Type B pancreatic cell (in vitro differentiated cells): ENCODE measurements at places on chromosomes 5 and 9. TPM values are rescaled to one million over a fixed set of nuclear protein-coding genes. Genes with fewer than 3 reads are reported as not detected.

DNA sequence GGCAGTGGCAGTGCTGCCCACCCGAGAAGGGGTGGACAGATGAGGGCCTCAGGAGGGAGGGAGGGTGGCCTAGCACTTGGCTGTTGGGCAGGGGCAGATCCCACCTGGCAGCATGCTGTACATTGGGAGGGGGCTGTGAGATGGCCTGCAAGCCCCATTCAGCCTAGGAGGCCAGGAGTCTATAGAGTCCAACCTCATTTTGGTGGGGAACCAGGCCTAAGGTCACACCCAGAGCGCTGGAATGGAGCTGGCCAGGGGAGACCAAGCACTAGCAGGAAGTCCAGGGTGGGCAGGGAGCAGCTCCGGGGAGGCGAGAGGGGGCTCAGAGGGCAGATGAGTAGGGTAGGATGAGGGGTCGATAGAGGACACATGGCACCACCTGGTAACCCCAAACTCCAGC lies 22.9 kb downstream of the TRIM14 start:
- no peak for DNase-seq
- H3K27me3 ChIP-seq = peaks cover 3% of the 10 kb centered on the region
- peaks cover 13% of the 10 kb centered on the region for H3K4me1 ChIP-seq
- no peak overlapping the region for H3K27ac ChIP-seq

GRCh38 chr5:7518947-7519560 lies 123.1 kb downstream of the ADCY2 start:
- H3K36me3 ChIP-seq = peaks cover 11% of the 10 kb centered on the region
- no peaks in the 10 kb centered on the region for H3K4me1 ChIP-seq
- no peak overlapping the region for H3K27ac ChIP-seq
- no peak overlapping the region for H3K4me3 ChIP-seq
- DNase-seq = no peak

GRCh38 chr5:67983251-67984110 lies 232.1 kb upstream of the PIK3R1 start:
- no peak overlapping the region for H3K4me3 ChIP-seq
- DNase-seq = no peak
- H3K4me1 ChIP-seq = peaks cover 4% of the 10 kb centered on the region

- peaks cover 7% of the 10 kb centered on the region for H3K27me3 ChIP-seq
- H3K27ac ChIP-seq = no peak overlapping the region
- H3K4me3 ChIP-seq = no peak overlapping the region
- H3K4me1 ChIP-seq = peaks cover 20% of the 10 kb centered on the region
- no peak for DNase-seq
Observed at GRCh38 chr9:108546215-108546614, 309.6 kb downstream of the ACTL7B start.

DNA sequence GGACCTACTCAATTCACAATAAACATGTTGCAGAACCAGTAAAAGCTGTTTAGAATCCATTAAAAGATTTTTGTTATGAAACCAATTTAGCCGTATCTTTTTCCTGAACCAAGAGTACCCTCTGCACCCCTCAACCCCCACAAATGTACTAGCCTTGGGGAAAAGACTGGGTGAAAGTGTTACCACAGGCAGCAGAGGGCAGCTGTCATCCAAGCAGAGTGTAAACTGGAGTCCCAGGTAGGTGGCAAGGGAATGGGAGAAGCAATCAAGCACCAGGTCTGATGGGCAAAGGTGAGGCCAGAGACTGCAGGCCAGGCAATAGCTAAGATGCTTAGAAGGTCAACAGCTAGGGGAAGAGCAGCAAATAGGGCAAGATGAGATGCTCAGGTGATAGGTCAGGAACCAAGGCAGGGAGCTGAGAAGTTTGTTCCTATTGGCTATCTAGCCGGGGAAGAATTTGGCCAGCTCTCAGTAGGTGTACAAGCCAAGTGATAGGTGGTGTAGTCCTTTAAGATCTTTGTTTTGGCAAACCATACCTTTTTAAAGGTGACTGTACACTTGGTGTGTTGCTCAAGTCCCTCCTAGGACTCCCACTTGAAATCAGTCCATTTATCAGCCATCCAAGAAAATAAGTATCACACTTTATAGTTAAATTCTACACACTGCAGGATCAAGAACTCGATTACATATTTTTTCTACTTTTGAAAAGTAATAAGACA lies 77.8 kb upstream of the CCDC112 start:
- no peak overlapping the region for H3K4me3 ChIP-seq
- no peaks in the 10 kb centered on the region for H3K4me1 ChIP-seq
- DNase-seq = no peak
- no peaks in the 10 kb centered on the region for H3K27me3 ChIP-seq
- no peak overlapping the region for H3K27ac ChIP-seq

DNA sequence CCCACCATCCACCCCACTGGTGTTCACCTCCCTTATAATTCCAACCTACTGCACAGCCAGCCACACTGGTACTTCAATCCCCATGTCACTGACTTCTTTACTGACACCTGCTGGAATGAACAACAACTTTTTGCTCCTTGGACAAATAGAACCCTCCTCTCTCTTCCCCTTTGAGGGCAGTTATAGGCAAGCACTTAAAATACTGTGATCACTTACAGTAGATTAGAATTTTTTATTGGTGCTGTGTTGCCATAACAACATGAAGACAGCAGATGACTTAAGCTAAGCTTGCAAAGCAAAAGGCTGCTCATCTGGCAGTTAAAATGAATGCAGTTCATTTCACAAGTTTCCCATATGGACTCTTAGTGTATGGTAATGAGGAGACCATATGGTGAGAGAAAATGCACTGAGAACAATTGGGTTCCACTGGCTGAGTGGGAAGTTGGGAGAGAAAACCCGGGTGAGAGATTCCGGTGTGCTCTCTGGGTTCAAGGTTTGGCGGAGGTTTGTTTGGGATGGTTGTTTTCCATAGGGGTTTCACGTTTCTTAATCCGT lies 374.3 kb downstream of the EBF1 start:
- no peak overlapping the region for H3K4me3 ChIP-seq
- peaks cover 13% of the 10 kb centered on the region for H3K27me3 ChIP-seq
- H3K36me3 ChIP-seq = peaks cover 13% of the 10 kb centered on the region

DNA sequence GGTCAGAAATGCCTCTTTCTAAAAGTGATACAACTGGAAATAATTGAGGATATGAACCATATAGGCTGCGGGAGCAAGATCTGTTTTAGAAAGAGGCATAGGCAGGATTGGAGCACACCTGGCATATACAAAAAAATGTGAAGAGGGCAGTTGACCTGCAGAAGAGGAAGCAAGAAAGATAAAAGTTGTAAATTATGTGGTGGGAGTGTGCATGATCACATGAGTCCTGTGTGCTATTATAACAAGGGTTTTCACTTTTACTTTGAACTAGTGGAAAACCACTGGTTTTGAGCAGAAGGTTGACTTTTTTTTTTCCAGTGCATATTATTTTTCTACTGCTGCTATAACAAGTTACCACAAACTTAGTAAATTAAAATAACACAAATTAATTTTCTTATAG lies 489.3 kb downstream of the ANXA1 start:
- H3K4me1 ChIP-seq = no peaks in the 10 kb centered on the region
- no peaks in the 10 kb centered on the region for H3K36me3 ChIP-seq
- H3K27ac ChIP-seq = no peak overlapping the region
- no peak overlapping the region for H3K4me3 ChIP-seq
- H3K27me3 ChIP-seq = no peaks in the 10 kb centered on the region

- peak overlapping the region; percentile 28 for H3K4me3 ChIP-seq
- H3K27me3 ChIP-seq = peaks cover 33% of the 10 kb centered on the region
- H3K27ac ChIP-seq = no peak overlapping the region
- no peak for DNase-seq
Observed at GRCh38 chr9:137083394-137084004, 3.3 kb upstream of the MAN1B1 start.

GRCh38 chr5:59919484-59919883 lies 26.0 kb upstream of the PDE4D start:
- H3K36me3 ChIP-seq = no peaks in the 10 kb centered on the region
- DNase-seq = no peak
- no peaks in the 10 kb centered on the region for H3K4me1 ChIP-seq
- no peak overlapping the region for H3K27ac ChIP-seq

GRCh38 chr5:174596429-174596828 lies 128.0 kb upstream of the MSX2 start:
- H3K27me3 ChIP-seq = peaks cover 6% of the 10 kb centered on the region
- peaks cover 25% of the 10 kb centered on the region for H3K4me1 ChIP-seq
- DNase-seq = no peak

DNA sequence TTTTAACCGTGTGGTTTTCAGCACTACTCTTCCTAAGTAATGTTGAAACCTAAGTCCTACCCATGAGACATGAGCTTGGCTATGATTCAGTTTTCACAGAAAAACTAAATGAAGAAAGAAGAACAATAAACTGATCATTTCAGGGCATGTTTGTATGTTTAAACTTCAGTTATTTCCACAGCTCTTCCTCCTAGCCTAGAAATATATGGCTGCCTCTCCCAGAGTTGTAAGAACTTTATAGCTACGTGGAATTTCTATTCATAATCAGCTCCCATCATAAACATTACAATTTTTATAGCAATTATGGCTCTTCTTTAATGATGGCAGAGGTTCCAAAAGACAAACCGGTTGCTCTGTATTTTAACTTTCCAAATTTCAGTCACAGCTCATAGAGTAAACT lies 314.7 kb upstream of the ADAMTSL1 start:
- DNase-seq = no peak
- no peak overlapping the region for H3K4me3 ChIP-seq
- no peak overlapping the region for H3K27ac ChIP-seq
- no peaks in the 10 kb centered on the region for H3K36me3 ChIP-seq
- peaks cover 5% of the 10 kb centered on the region for H3K4me1 ChIP-seq

- peaks cover 32% of the 10 kb centered on the region for H3K4me1 ChIP-seq
- peak overlapping the region; percentile 33 for H3K27ac ChIP-seq
- H3K36me3 ChIP-seq = no peaks in the 10 kb centered on the region
- no peak for DNase-seq
- peaks cover 41% of the 10 kb centered on the region for H3K27me3 ChIP-seq
- peak overlapping the region; percentile 92 for H3K4me3 ChIP-seq
Observed at GRCh38 chr5:33892620-33893137, 889 bp upstream of the ADAMTS12 start.

GRCh38 chr5:14270209-14270702 lies 127.1 kb downstream of the TRIO start:
- peak overlapping the region; percentile 62 for H3K27ac ChIP-seq
- H3K27me3 ChIP-seq = no peaks in the 10 kb centered on the region
- peaks cover 4% of the 10 kb centered on the region for H3K36me3 ChIP-seq
- no peak overlapping the region for H3K4me3 ChIP-seq

The SLC22A4 gene
- 1.3 and 2.0 TPM in 2 replicates for total RNA-seq

The TTC1 gene
- 34.6 and 43.1 TPM in 2 replicates for total RNA-seq

The NOXA1 gene
- 6.4 and 14.3 TPM in 2 replicates for total RNA-seq

The PTGS1 gene
- 1.1 and 1.7 TPM in 2 replicates for total RNA-seq

The CWC27 gene
- total RNA-seq = 20.7 and 32.0 TPM in 2 replicates

The NR5A1 gene
- 0.12 and 0.26 TPM in 2 replicates for total RNA-seq

The ARHGEF37 gene
- 7.1 and 16.8 TPM in 2 replicates for total RNA-seq
